ENCODE measurements at places on chromosomes 7 and 10.

- DNase-seq: no peak
Observed at GRCh38 chr7:116211913-116212596, 1.7 kb downstream of the TES start.

DNA sequence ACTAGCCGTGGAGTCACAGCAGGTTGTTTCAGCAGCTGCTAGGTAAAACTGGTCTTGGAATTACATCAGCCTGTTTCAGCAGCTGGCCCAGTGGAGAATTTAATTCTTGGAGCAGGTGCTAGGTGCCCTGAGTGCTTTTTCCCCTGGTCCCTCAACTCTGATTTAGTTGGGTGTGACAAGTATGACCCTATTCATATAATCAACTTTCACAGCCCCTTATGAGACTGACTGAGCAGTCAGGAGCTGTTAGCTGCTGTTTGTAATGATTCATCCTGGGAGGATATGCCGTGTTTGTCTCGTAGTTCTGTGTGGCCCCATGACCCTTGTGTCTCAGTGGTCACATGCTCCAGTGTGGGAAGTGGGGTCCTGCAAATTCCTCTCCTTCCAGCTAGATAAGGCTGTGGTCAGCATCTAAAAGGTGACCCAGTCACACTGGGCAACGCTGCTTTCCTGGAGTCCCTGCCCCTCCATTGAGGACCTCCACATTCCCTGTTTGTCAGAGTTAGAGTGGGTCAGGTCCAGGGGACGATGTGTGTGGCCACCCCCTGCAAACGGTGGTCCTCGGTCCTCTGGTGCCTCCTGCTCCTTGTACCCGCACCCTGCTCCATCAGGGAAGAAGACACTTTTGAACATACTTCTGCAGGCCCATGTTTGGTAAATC is 28.3 kb downstream of the TBATA start:
- DNase-seq: no peak

GRCh38 chr7:142866361-142867096 is 11.7 kb downstream of the EPHB6 start:
- no peak for DNase-seq

- DNase-seq: no peak
Observed at GRCh38 chr7:80843018-80843677, 75.7 kb downstream of the SEMA3C start.

DNA sequence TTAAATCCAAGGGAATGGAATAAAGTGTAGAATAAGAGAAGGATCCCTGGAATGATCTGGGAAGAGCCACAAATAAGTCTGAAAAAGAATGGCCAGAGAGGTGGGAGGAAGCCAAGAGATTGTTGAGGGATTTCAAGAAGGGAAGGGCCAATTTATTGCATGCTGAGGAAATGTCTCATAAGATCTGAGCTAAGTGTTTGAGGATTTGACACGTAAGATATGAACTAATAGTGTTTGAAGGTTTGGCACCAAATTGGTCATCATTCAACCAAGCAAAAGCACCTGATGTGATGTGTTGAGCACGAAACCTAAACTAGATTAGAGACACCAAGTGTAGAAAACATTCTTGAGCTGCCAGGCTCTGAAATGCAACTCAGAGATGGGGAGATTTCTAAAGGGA is 97.9 kb downstream of the TSPAN12 start:
- no peak for DNase-seq

- DNase-seq: no peak
Observed at GRCh38 chr7:41832941-41833340, 130.1 kb upstream of the INHBA start.

DNA sequence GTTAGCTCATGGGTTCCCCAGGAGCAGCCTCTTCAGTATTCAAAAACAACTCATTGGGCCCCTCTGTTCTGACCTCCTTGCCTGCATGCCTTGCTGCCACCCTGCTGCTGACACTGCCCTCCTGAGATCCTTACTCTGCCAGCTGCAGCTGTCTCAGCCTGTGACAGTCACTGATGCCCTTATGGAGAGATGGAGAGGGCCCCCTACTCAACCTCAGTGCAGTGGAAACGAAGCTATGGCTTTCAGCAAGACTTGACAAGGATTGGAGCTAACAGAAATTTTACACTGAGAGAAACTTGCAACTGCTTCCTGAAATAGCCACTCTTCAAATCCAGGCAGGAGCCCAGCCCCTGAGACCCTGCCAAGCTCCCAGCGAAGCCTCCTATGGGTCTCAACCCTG is 678.3 kb upstream of the C7orf33 start:
- no peak for DNase-seq

GRCh38 chr10:115706026-115706425 is 567.0 kb downstream of the GFRA1 start:
- no peak for DNase-seq

- DNase-seq: no peak
Observed at GRCh38 chr10:95572131-95572820, 11.1 kb upstream of the SORBS1 start.
